HCEC 1CT (cell line): ENCODE measurements at places on chromosomes 12 and 14.

DNA sequence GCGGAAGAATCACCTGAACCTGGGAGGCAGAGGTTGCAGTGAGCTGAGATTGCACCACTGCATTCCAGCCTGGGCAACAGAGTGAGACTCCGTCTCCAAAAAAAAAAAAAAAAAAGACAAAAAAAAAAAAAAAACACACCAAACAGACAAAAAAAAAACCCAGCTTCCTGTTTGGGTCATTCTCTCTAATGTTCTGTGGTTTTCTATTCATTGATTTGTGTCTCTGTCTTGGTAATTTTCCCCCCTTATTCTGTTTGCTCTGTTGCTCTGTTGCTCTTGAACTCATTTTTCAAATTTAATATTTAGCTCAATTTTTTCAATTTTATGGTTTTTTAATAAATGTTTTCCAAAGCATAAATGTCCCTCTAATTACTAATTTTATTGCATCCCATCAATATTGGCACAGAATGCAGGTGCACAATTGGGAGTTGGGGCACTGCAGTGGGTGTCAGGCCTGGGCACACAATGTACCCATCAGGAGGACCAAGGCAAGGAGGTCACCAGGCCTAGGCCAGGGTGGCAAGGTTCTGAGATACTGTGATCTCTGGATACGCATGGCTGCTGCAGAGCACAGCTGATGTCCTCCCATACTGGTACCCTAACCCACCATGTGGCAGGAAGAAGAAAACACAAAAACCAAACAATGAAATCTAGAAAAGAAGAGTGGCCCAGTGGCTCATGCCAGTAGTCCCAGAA, 8.0 kb upstream of the GNPTAB start:
- no peak for DNase-seq

DNA sequence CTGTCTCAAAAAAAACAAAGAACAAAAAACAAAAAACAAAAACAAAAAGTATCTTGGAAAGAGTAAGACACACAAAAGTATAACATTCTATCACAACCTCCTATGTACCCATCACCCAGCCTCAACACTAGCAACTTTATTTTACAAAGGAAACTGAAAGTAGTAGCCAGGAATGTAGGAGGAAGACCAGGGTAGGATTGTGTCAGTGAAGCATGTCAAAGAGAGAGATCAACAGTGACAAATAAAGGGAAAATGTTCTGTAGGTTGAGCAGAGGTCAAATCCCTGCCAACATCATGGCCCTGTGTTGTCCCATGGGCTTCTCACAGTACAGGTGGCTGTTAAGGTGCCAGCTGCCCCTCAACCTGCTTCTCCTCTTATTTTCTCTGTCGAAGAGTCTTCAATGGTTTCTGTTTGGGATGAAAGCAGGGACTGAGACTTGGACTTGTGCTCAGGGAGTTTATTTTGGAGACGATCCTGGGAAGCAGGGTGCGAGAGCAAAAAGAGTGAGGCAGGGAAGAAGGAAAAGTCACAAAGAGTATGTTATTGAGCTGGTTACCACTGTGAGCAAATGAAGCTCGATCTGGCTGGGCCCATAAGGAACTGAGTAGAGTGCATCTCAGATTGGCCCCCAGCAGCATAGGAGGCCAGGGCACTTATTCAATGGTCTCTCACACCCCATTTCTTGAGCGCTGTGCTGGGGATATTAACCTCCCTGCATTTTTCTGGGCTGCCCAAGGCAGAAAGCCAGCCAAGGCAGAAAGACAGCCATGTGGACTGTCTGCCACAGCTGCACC, 29.4 kb upstream of the CTDSP2 start:
- no peak for DNase-seq

DNA sequence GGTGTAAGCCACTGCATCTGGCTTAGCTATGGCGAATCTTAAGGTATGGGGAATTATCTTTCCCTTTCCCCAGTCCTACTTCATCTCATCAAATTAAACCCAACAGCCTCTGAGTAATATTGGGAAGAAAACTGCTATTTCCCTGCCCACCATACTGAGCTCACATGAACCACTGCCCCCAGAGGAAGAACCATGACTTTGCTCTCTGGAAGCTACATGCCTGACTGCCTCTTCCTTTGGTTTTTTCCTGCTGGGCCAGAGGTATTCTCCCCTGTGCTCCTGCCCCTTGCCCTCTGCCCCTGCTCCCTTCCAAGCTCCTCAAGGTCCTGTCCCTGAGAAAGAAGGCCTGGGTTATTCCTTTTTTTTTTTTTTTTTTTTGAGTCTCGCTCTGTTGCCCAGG, 15.2 kb downstream of the RILPL2 start:
- no peak for DNase-seq

GRCh38 chr14:69715725-69716477, 51.0 kb upstream of the SRSF5 start:
- DNase-seq, result peak; percentile 14

- DNase-seq, result no peak
Observed at GRCh38 chr12:62841846-62842245, 93.1 kb downstream of the PPM1H start.

DNA sequence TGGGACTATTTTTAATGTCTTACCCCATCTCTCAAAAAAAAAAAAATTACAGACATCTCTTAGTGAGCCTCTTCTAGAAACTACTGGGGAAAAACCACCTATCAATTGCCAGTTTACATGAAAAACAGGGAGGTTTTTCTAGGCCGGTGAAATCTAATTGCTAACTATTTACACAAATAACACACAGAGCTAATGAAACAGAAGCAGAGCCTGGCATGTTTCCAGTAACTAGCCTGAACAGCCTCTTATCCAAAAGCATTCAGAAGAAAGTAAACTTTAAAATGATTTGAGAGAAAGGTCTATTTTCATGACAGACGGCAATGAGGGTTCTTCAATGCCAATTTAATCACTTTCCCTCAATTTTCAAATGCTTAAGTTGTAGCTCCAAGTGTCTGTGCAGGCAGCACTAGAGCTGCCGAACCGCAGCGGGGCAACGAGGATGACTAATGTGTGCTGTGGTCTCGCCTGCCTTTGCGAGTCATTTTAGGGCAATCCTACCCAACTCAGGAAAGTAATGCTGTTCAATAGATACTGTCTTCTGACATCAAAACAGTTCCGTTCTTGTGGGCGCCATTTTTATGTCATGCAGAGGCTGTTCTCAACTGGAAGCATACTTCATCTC, 84.6 kb downstream of the SETD3 start:
- peak; percentile 39 for DNase-seq

DNA sequence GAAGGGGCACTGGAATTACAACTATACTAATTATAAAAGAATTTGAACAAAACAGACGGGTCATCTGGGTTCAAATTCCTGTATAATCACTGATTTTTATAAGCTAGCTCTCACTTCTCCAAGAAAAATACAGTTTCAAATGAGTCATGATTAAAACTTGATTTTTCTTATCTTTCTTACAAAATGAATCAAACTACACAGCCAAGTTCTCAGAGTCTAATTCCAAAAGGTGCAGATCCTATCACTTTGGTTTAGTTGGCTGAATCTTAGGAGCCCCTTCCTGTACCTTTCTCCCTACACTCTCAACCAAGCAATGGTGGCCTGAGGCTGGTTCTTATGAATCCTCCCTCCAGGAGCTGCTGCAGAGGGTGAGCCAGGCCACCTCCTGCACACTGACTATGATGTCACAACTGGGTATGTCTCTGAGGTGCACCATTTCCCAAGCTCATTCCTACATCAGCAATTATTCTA, 43.8 kb upstream of the BMP4 start:
- no peak for DNase-seq
